Type B pancreatic cell (in vitro differentiated cells): ENCODE measurements at places on chromosomes 13 and 19. TPM values are rescaled to one million over a fixed set of nuclear protein-coding genes. Genes with fewer than 3 reads are reported as not detected.

DNA sequence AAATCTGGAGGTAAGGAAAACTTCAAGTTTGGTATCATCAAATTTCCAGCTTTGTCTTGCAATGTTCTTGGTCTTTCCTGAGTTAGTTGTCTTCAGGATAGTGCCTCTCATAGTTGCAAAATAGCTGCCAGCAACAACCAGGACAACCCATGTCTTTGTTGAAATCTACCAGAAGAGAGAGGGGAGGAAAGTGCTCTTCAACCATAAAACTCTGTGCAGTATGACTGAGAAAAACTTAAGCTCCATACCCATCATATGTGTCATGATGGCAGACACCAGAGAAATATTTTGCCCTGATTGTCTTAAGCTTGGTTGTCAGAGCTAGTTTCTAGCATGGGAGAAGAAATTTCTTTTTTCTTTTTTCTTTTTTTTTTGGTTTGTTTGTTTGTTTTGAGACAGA lies 103.3 kb downstream of the SPRY2 start:
- H3K27me3 ChIP-seq: no peaks in the 10 kb centered on the region

Gene PRKD2
- 56.8 and 70.8 TPM in 2 replicates for total RNA-seq

GRCh38 chr13:93473441-93474270 lies 247.0 kb downstream of the GPC6 start:
- peaks cover 5% of the 10 kb centered on the region for H3K4me1 ChIP-seq
- no peaks in the 10 kb centered on the region for H3K27me3 ChIP-seq
- no peak overlapping the region for H3K4me3 ChIP-seq
- no peak for DNase-seq
- H3K27ac ChIP-seq: no peak overlapping the region
- H3K36me3 ChIP-seq: peaks cover 3% of the 10 kb centered on the region

DNA sequence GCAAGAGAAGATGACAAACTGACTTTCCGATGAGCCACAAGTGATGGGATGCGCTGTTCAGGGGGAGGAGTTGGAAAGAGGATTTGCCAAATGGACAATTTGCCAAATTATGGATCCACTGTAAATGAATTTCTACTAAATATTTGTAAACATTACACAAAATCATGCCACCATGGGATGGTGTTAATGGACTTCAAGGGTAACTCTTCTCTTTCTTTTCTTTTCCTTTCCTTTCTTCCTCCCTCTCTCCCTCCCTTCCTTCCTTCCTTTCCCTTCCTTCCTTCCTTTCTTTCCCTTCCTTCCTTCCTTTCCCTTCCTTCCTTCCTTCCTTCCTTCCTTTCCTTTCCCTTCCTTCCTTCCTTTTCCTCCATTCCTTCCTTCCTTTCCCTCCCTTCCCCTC lies 76.0 kb upstream of the PEG3 start:
- H3K4me1 ChIP-seq: no peaks in the 10 kb centered on the region
- no peak for DNase-seq
- no peak overlapping the region for H3K27ac ChIP-seq
- no peaks in the 10 kb centered on the region for H3K36me3 ChIP-seq
- H3K27me3 ChIP-seq: no peaks in the 10 kb centered on the region

GRCh38 chr13:51879133-51879532 lies 17.4 kb downstream of the CCDC70 start:
- no peak overlapping the region for H3K4me3 ChIP-seq
- no peaks in the 10 kb centered on the region for H3K36me3 ChIP-seq
- H3K27me3 ChIP-seq: no peaks in the 10 kb centered on the region

DNA sequence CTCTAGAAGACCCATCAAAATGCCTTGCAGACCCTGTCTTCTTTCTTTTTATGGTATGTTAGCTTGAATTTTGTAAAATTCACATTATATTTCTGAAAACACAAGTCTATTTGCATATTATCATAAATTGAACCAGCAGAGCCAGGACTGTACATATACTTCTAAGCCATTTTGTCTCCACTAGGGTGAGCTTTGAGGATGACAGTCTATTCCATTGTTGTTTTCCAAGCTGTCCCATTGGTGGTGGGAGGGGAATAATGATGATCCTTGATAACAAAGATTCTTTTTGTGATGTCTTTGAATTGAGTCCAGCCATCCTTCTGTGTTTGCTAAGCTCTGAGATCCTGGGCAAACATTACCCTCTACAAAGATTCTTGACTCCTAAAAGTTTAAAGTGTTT lies 359.3 kb upstream of the PCDH20 start:
- DNase-seq: no peak
- no peaks in the 10 kb centered on the region for H3K4me1 ChIP-seq
- H3K27ac ChIP-seq: no peak overlapping the region
- no peak overlapping the region for H3K4me3 ChIP-seq

GRCh38 chr13:112891477-112892401 lies 77.3 kb upstream of the MCF2L start:
- no peaks in the 10 kb centered on the region for H3K36me3 ChIP-seq
- H3K4me3 ChIP-seq: peak overlapping the region; percentile 63
- H3K27me3 ChIP-seq: peaks cover 8% of the 10 kb centered on the region
- H3K27ac ChIP-seq: peak overlapping the region; percentile 92
- peaks cover 24% of the 10 kb centered on the region for H3K4me1 ChIP-seq

DNA sequence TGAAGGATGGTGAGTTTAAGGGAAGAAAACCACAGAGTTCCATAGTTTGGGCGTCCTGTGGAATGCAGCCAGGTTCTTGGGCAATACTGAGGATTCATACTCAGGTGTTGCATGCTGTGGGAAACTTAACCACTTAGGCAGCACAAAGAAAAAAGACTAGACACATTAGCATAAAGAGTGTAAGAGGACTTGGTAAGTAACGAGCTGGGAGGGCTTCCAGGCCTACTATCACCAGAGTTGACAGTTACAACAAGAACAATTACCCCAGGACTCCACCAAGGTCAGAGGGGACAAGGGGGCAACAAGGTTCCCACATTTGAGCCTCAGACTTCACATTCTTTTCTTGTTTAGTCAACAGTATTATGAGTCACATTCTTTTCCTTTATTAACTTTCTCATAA lies 33.2 kb downstream of the KCTD12 start:
- H3K27me3 ChIP-seq: no peaks in the 10 kb centered on the region
- no peak for DNase-seq
- peaks cover 11% of the 10 kb centered on the region for H3K4me1 ChIP-seq
- H3K4me3 ChIP-seq: no peak overlapping the region

- no peak for DNase-seq
- H3K4me3 ChIP-seq: peak overlapping the region; percentile 94
- H3K36me3 ChIP-seq: peaks cover 6% of the 10 kb centered on the region
These were observed 1.3 kb downstream of the RFX2 start for GRCh38 chr19:6108721-6109633.

DNA sequence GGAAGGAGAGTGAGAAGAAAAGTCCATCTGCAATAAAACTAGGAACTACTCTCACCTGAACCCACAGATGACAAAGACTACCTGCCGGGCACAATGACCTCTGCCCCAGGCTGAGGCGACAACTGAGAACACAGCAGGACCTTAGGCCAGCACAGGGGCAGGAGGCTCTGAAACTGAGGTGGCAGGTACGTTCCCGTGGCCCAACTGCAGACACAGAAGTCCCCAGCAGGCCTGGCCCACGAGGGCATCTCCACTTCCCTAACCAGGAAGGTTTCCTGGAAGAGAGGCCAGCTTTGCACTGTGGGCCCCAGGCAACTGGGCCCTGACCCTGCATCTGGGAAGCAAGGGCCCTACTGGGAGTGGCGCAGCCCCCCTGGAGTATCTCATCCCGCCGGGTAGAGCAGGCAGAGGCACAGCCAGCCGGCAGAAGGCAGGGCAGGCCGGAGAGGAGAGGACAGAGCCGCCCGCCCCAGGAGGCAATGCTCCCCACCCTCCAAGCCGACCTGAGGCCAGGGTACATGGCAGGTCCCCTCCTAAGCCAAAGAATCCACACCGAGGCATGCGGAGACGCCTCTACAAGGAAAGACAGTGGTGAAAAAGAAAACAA lies 32.7 kb downstream of the STK24 start:
- no peak for DNase-seq
- H3K36me3 ChIP-seq: peaks cover 18% of the 10 kb centered on the region
- peak overlapping the region; percentile 66 for H3K27ac ChIP-seq
- H3K4me3 ChIP-seq: no peak overlapping the region

- H3K4me3 ChIP-seq: no peak overlapping the region
- no peak for DNase-seq
- H3K36me3 ChIP-seq: peaks cover 17% of the 10 kb centered on the region
These were observed 1.4 kb upstream of the EDDM13 start for GRCh38 chr19:56271151-56271550.

DNA sequence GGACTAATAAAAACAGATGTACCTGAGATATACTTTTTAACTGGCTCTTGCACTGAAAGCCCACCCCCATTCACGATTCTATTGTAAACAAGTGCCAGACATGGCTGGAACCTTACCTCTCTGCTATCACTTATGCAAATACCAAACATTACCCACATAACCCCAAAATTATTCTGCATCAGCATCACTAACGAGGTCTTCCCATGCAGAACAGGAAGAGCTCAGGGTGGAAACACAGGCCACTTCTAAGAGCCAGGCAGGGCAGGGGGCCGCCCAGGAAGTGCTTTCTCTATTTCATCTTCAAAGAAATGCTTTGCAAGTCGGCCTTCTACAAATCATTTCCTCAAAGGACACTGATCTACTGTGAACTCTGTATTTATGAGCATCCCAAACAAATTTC lies 7.3 kb downstream of the IRS2 start:
- DNase-seq: no peak
- peaks cover 38% of the 10 kb centered on the region for H3K4me1 ChIP-seq

GRCh38 chr19:23415561-23416191 lies 20.4 kb upstream of the ZNF91 start:
- peak overlapping the region; percentile 48 for H3K27ac ChIP-seq
- H3K36me3 ChIP-seq: peaks cover 3% of the 10 kb centered on the region
- no peaks in the 10 kb centered on the region for H3K27me3 ChIP-seq

GRCh38 chr13:73954808-73955207 lies 179.4 kb downstream of the KLF12 start:
- no peak overlapping the region for H3K27ac ChIP-seq
- peaks cover 9% of the 10 kb centered on the region for H3K36me3 ChIP-seq
- DNase-seq: no peak
- peaks cover 15% of the 10 kb centered on the region for H3K4me1 ChIP-seq

DNA sequence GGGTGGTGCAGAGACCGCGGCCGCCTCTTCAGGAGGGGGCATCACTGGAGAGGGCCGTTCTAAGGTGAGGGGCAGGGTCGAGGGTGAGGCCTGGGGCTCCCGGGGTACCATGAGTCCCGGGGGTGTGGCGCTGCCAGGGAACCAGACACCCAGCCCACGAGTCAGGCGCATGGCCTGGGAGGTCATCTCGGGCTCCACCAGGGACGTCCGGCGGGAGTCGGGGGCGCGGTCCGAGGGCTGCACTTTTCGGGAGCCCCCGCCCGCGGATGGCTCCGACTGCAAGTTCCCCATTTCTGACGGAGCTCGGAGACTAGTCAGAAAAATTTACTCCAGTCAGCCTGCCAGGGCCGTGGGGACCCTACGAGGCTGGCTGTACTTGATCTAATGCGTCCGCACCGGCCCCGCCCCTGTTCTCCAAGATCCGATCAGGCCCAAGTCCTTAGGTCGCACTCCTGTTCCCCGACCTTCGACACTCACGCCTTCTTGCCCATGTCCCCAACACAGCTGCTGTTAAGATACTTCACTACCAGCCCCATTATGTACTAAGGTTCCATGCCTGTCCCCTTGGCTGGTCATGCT lies 774 bp downstream of the GGN start:
- no peak for DNase-seq
- peak overlapping the region; percentile 95 for H3K4me3 ChIP-seq

Gene DIRAS1
- 5.9 and 10.4 TPM in 2 replicates for total RNA-seq

Gene WTIP
- 23.9 and 29.3 TPM in 2 replicates for total RNA-seq

DNA sequence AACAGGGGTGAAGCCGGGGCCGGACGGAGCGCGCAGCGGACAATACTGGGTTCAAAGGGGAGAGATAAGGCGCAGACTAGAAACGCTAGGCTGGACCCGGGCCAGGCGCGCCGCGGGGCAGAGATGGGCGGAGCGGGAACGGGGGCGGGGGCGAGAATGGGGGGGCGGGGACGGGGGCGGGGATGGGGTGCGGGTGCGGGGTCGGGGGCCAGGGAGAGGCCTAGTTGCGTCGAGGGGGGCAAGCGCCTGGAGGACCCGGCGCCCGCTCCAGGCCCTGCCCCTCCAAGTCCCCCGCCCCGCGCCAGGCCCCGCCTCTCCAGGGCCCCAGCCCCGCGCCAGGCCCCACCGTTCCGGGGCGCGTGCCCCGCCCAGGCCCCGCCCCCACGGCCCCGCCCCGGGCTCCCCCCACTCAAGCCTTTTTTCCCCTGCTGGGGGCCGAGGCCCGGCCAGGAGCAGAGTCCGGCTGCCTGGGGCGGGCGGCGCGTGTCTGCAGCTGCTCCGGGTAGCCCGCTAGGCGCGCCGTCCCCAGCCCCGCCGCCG lies at the start of gene CERS4:
Gene CERS4, plus strand, starts transcription at position 449 of the 540 bp plus-strand sequence. CDS start 41,707 bp downstream, outside the sequence.
- peaks cover 5% of the 10 kb centered on the region for H3K36me3 ChIP-seq
- H3K4me3 ChIP-seq: peak within 1 kb of the TSS; percentile 92
- peak; percentile 90 for DNase-seq
- H3K27ac ChIP-seq: peak within 1 kb of the TSS; percentile 89
- H3K27me3 ChIP-seq: no peaks in the 10 kb centered on the region

Gene KMT2B
- total RNA-seq: 52.3 and 55.4 TPM in 2 replicates

DNA sequence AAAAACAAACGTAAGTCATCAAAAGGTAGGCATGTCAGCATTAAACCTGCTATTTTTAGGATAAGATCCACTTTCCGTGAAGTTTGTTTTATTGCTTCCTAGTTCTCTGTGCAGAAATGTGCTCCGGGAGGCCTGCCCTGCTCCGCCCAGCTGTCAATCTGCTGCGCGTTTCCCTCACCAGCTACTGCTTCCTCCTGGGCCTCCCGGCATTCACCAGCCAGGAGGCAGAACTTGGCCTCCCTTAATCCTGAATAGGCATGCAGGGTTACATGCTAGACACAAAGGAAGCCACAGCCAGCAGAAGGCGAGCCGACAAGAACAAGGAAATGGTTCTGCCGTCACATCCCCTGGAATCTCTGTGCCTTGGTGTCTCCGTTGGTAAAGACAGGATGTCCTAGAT lies 386.2 kb downstream of the IRS2 start:
- no peak overlapping the region for H3K4me3 ChIP-seq
- no peak for DNase-seq
- H3K36me3 ChIP-seq: no peaks in the 10 kb centered on the region
- no peaks in the 10 kb centered on the region for H3K27me3 ChIP-seq

Gene KLHL1
- total RNA-seq: 0.14 TPM in 2 replicates
